ENCODE measurements at places on chromosomes 2 and 18.

- no peak for DNase-seq
Measured at GRCh38 chr18:5414546-5414945, 119.0 kb upstream of the ZBTB14 start.

- no peak for DNase-seq
Measured at GRCh38 chr2:128726911-128727310, 408.2 kb upstream of the HS6ST1 start.

GRCh38 chr2:120468136-120468535 is 122.2 kb downstream of the INHBB start:
- DNase-seq: no peak

DNA sequence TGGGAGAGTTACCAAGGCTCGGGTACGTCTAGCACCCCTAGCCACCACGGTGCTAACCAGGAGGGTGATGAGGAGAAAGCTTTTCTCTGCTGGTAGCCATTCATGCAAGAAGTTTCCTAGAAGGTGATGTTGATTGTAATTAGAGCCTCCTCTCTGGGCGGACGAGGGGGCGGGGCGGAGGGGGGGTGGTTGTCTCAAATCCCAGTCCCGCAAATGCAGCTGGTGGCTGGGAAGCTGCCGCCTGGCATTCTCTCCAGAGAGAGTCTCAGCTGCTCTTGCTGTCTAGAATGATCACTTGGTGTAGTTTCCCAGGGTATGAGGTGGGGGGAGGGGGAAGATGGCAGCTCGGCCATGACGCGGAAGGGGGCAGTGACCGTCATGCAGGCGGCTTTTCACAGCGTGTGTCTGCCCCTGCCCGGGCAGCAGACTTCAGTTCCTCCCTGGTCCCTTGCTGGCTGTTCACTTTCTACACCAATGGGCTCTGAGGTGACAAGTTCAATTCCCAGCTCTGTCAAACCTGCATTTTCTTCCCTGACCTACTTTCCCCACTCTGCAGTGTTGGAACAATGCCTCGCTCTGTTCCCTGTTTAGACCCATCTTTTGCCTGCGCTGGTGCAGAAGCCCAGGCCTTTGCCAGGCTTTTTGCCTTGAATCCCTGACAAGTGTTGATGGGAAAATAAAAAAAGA is 61.5 kb upstream of the KLF7 start:
- no peak for DNase-seq

GRCh38 chr2:214651451-214651850 is 158.0 kb downstream of the BARD1 start:
- DNase-seq: no peak

- DNase-seq: no peak
Measured at GRCh38 chr2:58130238-58130637, 83.6 kb downstream of the VRK2 start.

DNA sequence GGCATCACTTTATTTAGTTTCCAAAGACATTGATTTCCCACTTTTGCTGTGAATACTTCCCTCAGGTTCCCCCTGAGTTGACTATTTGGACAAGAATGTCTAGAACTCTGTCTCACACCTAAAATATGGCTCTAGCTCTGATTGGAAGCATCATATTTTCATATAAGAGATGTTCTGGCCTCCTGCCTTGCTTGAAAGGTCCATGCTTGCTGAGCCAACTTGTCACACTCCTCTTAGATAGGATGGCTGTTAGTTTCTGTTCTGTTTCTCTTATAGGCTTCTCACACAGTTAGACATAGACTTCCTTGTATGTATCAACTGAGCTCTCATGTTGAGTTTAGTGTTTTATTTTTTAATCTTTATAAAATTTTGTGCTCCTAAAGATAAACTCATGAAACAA is 87.1 kb downstream of the CNTNAP5 start:
- no peak for DNase-seq

- no peak for DNase-seq
Measured at GRCh38 chr2:98743835-98744234, 12.9 kb upstream of the MGAT4A start.

DNA sequence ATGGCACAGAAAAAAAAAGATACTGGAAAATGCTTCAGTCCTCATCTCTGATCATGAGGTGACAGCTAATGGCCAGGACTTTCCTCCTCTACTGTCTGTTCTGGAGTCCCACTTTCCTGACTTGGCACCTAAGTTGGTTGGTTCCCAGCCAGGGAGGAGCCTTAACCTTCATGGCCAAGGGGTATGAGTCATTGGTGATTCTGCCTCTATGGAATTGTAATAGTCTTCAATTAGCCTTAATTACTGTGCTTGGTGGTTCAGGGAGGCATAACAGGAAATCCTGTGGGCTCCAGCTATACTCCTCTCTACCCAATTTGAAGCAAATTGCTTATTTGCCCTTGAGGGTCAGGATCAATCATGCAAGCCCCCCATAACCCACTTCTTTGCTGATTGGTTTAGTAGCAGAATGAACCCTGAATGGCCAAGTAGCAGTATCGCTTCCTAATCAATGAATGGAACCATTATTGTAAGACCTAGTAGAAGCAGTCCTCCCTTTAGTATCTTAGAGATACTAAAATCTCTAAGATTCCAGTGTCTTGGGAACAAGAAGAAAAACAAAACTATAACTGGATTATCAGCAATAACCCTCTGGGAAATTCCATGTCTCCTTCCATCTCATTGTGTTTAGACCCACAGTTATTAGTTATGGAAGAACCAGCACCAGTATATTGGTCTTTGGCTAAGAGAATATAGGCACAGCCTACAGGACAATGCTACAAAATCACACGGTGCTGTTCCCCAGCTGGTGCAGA is 109.0 kb downstream of the COL6A3 start:
- DNase-seq: no peak

- no peak for DNase-seq
Measured at GRCh38 chr18:50465211-50466153, 90.6 kb downstream of the SKA1 start.

GRCh38 chr18:49392352-49392751 is 68.1 kb downstream of the DYM start:
- DNase-seq: no peak

DNA sequence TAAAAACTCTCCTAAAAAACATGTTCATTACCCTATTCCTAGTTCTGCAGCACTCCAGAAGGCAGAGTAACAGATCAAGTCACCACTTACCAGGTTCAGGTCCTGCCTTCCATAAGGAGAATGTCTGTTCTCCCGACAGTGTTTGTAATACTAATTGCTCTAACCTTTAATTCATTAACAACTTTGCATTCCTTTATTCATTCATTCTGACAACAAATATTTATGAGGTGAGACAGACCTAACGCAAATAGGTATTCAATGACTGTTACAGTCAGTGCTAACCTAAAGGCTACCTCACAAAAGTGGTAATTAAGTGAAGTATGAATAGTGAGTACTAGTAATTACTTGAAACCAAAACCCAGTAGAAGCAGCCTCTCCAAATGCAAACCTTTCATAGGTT is 224.0 kb downstream of the AFF3 start:
- no peak for DNase-seq

DNA sequence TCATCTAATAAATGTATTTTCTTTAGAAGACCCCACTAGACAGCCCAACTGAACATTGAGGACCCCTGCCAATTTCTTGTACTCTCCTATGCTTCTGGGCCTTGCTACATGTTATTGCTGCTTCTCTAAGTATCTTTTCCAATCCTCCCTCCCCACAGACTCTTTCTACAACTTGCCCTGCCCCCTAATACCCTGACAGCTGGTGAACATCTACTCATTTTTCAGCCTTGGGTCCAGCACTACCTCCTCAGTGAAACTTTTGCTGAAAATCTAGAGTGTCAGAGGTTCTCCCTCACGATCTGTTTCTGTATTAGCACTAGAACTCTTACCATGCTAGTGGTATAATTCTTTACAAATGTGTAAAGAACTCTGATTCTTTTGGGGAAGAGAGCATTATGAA is 106.8 kb upstream of the SIX3 start:
- no peak for DNase-seq

- DNase-seq: peak; percentile 50
Measured at GRCh38 chr2:236862961-236863728, 222.5 kb upstream of the COPS8 start.

GRCh38 chr2:160054984-160055725 is 7.3 kb downstream of the PLA2R1 start:
- no peak for DNase-seq

GRCh38 chr2:120516679-120517314 is 170.9 kb downstream of the INHBB start:
- DNase-seq: no peak

DNA sequence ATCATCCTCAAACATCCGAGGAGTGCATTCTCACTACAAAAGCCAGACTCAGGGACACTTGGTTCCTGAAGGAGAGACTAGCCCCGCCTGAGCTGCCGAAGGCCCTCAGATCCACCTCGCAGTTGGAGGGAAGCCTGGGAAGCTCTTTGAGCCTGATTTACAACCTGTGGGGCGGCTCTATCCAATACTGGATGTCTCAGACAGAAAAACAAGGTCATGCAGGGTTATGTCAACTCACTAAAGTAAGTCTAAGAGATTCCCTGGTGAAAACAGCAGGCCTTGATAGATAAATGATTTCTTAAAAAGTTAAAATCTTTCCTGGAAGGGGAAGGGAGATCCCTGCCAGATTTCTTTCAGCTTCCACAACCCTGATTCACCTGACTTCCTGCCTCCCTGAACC is 284.3 kb downstream of the CYP26B1 start:
- no peak for DNase-seq

DNA sequence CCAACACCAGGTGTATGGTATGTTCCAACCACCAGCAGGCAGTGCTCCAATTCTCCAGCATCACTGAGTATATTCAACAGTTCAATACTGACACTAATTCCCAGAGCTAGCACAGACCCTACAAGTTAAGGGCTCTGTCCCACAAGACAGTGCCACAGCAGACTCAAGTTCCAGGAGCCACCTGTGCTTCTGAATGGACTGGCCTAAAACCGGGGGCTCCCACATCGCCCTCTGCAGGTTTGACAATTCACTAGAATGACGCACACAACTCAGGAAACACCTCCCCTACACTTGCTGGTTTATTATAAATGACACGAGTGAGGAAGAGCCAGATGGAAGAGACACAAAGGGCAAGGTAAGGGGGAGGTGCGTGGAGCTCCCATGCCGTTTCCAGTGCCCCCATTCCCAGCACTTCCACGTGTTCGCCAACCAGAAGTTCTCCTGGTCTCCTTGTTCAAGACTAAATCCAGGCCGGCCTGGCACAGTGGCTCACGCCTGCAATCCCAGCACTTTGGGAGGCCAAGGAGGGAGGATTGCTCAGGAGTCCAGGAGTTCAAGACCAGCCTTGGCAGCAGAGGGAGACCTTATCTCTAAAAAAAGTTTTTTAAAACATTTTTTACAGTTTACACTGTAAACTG is 12.2 kb upstream of the ATP6V1B1 start:
- DNase-seq: peak; percentile 54

- no peak for DNase-seq
Measured at GRCh38 chr2:167964650-167965413, 282.6 kb downstream of the STK39 start.

- no peak for DNase-seq
Measured at GRCh38 chr2:136127356-136127755, 9.4 kb upstream of the CXCR4 start.

DNA sequence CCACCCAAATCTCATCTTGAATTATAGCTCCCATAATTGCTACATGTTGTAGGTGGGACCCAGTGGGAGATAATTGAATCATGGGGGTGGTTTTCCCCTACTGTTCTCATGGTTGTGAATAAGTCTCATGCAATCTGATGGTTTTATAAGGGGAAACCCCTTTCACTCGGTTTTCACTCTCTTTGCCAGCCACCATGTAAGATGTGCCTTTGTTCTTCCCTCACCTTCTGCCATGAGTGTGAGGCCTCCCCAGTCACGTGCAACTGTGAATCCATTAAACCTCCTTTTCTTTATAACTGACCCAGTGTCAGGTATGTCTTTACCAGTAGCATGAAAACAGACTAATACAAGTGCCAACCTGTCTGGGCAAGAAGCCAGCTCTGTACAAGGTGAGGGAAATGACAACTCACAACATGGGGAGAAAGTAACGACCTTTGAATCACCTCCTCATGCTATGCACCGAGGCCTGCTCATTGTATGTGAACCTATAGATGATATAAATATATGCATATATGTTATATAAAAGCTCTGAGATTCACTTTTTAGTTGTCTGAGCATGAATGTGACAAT is 162.2 kb downstream of the ALPK2 start:
- DNase-seq: no peak

GRCh38 chr2:189500456-189501160 is 59.3 kb downstream of the WDR75 start:
- DNase-seq: no peak

- DNase-seq: no peak
Measured at GRCh38 chr2:147439986-147440385, 404.8 kb upstream of the ACVR2A start.

DNA sequence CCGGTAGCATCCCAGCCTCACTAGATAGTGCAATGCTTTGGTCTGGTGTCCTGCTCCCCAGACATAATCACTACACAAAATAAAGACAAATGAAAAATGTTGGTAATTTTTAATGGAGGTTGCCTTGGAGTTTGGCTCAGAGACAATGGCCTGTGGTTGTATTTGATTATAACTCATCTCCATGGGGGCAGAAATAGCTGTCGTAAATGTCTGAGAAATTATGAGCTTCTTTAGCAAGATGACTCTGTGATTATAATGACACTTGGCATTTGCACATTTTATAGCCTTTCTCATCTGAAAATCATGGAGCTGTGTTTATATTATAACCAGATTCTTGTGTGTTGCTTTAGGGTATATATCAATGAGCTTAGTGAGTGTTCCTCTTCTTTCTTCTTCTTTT is 1779.7 kb upstream of the CELF4 start:
- DNase-seq: no peak

DNA sequence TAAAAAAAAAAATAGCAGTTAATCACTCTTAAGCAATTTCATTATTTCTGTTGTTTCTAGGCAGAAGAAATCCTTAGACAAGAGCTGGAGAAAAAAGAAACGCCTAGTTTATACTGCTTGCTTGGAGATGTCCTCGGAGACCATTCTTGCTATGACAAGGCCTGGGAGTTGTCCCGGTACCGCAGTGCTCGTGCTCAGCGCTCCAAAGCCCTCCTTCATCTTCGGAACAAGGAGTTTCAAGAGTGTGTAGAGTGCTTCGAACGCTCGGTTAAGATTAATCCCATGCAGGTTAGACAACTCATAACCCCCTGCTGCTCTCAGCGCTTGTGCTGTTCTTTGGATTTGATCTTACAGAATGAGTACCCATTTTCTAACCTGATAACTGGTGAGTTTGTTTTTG is 130.4 kb downstream of the TTC27 start:
- DNase-seq: no peak

DNA sequence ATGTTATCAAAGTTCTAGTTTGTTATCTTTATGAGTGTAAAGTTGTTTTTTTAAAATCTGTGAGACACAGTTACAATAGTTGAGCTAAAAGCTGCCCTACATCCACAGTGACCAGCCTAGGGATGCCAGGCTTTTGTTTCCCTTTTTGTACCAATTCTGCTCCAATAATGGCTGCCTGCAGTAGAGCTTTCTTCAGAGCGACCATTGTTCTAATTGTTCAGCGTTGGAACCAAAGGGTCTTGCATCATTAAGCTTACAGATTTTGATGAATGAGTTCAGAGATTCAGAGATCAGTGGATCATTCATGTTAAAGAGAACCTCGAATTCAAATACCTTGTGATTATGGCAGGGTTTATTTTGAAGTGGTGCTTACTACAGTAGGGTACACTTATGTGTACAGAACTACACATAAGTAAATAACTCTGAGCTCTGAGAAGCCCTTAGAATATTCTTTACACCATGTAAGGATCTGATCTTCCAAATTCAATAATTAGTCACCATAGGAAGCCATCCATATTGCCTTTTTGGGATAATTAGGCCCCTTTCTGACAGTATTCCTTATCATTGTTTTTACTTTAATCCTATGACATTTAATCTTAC is 157.9 kb downstream of the MYO1B start:
- DNase-seq: no peak

GRCh38 chr2:397926-398325 is 110.0 kb upstream of the ALKAL2 start:
- DNase-seq: no peak

Data from coronary artery (tissue), 2 donors.